ENCODE measurements at places on chromosomes 4 and X. TPM values are rescaled to one million over a fixed set of nuclear protein-coding genes. Genes with fewer than 3 reads are reported as not detected.

Gene NR0B1
- not detected for total RNA-seq

Gene NEUROG2
- total RNA-seq: 0.16 TPM

Gene AMTN
- total RNA-seq: not detected

Gene PGRMC1
- total RNA-seq: 36.8 TPM

Gene TMEM255A
- not detected for total RNA-seq

Gene CCKAR
- not detected for total RNA-seq

Gene PCSK1N
- total RNA-seq: 1.4 TPM

DNA sequence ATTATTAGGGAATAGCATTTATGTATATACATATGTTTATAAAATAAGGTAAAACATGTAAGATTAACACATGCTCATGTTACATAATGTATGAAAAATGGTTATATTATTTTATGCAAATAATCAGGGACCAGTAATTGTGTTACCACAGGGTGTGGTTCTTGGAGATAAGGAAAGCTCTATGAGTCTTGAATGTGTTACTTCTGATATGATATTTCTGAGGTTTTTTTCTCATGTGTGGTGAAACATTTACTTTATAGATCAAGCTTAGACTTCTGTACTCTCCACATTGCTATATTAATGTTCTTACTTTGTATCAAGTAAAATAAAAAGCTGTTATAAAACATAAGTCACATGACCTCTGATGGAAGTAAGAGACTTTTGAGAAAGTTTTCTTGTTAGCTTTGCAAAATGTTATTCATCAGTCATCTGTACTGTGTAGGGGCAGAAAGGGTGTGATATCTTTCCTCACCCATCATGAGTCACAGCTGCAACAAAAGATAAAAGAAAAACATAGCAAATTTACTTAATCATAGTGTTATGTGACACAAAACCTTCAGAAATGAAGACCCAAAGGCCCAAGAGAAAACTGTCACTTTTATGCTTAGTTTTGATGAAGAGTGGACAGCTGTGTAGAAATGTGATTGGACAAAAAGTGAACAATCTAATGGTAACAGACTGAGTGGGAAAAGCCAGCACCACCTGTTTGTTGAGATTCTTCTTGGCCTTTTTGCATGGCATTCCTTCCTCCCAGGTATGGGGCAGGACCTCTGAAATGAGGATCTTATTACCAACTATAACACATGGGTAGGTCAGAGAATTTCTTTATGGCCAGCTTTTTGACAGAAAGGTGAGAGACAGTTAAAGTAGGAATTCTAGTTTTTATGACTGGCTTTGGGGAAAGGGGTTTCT lies 632.3 kb downstream of the PDHA2 start:
- no peaks in the 10 kb centered on the region for H3K4me1 ChIP-seq
- no peak overlapping the region for H3K4me3 ChIP-seq
- DNase-seq: no peak
- H3K36me3 ChIP-seq: no peaks in the 10 kb centered on the region
- H3K27me3 ChIP-seq: no peaks in the 10 kb centered on the region

GRCh38 chr4:19074036-19074435 lies 1052.5 kb upstream of the LCORL start:
- H3K27me3 ChIP-seq: no peaks in the 10 kb centered on the region
- H3K4me1 ChIP-seq: no peaks in the 10 kb centered on the region
- DNase-seq: no peak
- no peak overlapping the region for H3K4me3 ChIP-seq
- no peak overlapping the region for H3K27ac ChIP-seq
- H3K36me3 ChIP-seq: no peaks in the 10 kb centered on the region

- H3K27me3 ChIP-seq: peaks cover 16% of the 10 kb centered on the region
- H3K4me1 ChIP-seq: no peaks in the 10 kb centered on the region
- H3K4me3 ChIP-seq: no peak overlapping the region
- no peaks in the 10 kb centered on the region for H3K36me3 ChIP-seq
These were observed 185.9 kb downstream of the SHROOM3 start for GRCh38 chr4:76620723-76621468.

- peaks cover 14% of the 10 kb centered on the region for H3K36me3 ChIP-seq
- DNase-seq: peak; percentile 16
- H3K27me3 ChIP-seq: no peaks in the 10 kb centered on the region
- peak overlapping the region; percentile 8 for H3K27ac ChIP-seq
These were observed 20.6 kb downstream of the SH3KBP1 start for GRCh38 chrX:19866626-19867410.

- no peaks in the 10 kb centered on the region for H3K36me3 ChIP-seq
- peaks cover 1% of the 10 kb centered on the region for H3K27me3 ChIP-seq
- H3K4me1 ChIP-seq: peaks cover 6% of the 10 kb centered on the region
- no peak overlapping the region for H3K27ac ChIP-seq
- DNase-seq: no peak
These were observed 95.7 kb downstream of the ANK2 start for GRCh38 chr4:113145147-113145518.

GRCh38 chr4:84939113-84939512 lies 27.4 kb downstream of the WDFY3 start:
- no peaks in the 10 kb centered on the region for H3K4me1 ChIP-seq
- DNase-seq: no peak
- no peaks in the 10 kb centered on the region for H3K36me3 ChIP-seq
- H3K27ac ChIP-seq: no peak overlapping the region
- H3K4me3 ChIP-seq: no peak overlapping the region
- no peaks in the 10 kb centered on the region for H3K27me3 ChIP-seq

GRCh38 chr4:166073783-166074182 lies 200.7 kb downstream of the TLL1 start:
- no peaks in the 10 kb centered on the region for H3K4me1 ChIP-seq
- no peaks in the 10 kb centered on the region for H3K27me3 ChIP-seq
- no peak for DNase-seq
- H3K36me3 ChIP-seq: no peaks in the 10 kb centered on the region
- H3K4me3 ChIP-seq: no peak overlapping the region

DNA sequence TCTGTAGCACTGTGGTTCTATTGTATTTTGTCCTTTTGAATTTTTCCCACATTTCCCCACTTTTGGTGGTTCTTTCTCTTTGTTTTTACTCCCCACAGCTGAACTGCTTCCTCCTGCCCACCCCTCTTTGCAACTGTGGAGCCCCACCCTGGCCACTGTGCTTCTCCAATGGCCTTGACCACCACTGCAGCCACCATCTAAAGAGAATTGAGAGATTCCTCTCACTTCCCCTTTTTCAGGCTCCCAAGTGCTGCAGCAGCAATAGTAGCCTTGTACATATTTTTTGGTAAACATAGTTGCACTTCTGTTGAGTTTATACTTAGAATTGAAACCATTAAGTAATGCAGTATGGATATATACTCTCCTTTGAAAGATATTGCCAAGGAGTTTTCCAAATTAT lies 51.3 kb upstream of the FRMPD3 start:
- H3K4me3 ChIP-seq: no peak overlapping the region
- H3K27me3 ChIP-seq: peaks cover 4% of the 10 kb centered on the region
- no peak overlapping the region for H3K27ac ChIP-seq
- H3K4me1 ChIP-seq: no peaks in the 10 kb centered on the region

- no peaks in the 10 kb centered on the region for H3K27me3 ChIP-seq
- H3K4me1 ChIP-seq: no peaks in the 10 kb centered on the region
- DNase-seq: no peak
- H3K27ac ChIP-seq: no peak overlapping the region
- no peaks in the 10 kb centered on the region for H3K36me3 ChIP-seq
- H3K4me3 ChIP-seq: no peak overlapping the region
These were observed 470.8 kb upstream of the IGFBP7 start for GRCh38 chr4:57580710-57581599.

- peaks cover 12% of the 10 kb centered on the region for H3K27me3 ChIP-seq
- no peak overlapping the region for H3K27ac ChIP-seq
- no peaks in the 10 kb centered on the region for H3K36me3 ChIP-seq
- DNase-seq: no peak
- H3K4me1 ChIP-seq: no peaks in the 10 kb centered on the region
These were observed 38.6 kb downstream of the MAP9 start for GRCh38 chr4:155338196-155338595.

DNA sequence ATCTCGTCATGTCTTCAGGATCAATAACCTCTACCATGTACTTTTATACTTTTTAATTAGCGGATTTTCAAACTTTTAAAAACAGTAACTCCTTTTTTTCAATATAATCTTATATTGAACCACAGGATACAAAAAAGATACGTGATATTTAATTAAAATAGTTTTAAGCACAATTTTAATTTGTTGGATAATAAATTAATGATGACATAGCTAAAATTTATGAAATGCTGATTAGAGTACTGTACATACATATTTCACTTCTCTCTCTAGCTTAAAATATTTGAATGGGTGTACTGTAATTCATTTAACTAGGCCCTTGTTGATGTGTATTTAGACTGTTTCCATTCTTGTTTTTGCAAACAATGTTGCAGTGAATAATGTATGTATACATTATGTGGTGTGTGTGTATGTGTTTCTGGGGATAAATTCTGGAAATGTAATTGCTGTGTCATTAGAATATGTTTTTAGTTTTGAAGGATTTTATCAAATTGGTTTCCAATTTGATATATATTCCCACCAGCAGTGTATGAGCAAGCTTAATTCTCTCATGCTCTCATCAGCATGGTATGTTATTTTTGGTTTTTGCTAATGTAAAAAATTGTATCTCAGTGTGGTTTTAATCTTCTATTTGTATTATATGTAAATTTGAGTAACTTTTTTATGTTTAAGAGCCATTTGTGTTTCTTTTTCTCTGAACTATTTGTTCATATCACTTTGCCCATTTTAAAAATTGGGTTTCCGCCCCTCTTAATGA lies 66.4 kb downstream of the CDKL5 start:
- H3K4me1 ChIP-seq: no peaks in the 10 kb centered on the region
- DNase-seq: no peak
- no peak overlapping the region for H3K27ac ChIP-seq
- H3K36me3 ChIP-seq: no peaks in the 10 kb centered on the region
- no peaks in the 10 kb centered on the region for H3K27me3 ChIP-seq

- H3K36me3 ChIP-seq: no peaks in the 10 kb centered on the region
- peak; percentile 29 for DNase-seq
- H3K27me3 ChIP-seq: peaks cover 55% of the 10 kb centered on the region
- no peak overlapping the region for H3K4me3 ChIP-seq
- H3K27ac ChIP-seq: no peak overlapping the region
These were observed 107.4 kb upstream of the STOX2 start for GRCh38 chr4:183797445-183798300.

GRCh38 chr4:188452097-188452496 lies 312.9 kb downstream of the TRIML1 start:
- H3K36me3 ChIP-seq: peaks cover 2% of the 10 kb centered on the region
- H3K4me1 ChIP-seq: no peaks in the 10 kb centered on the region
- no peak overlapping the region for H3K4me3 ChIP-seq
- H3K27ac ChIP-seq: no peak overlapping the region

GRCh38 chrX:4663085-4663484 lies 949.6 kb upstream of the PRKX start:
- no peak for DNase-seq
- no peak overlapping the region for H3K27ac ChIP-seq
- no peak overlapping the region for H3K4me3 ChIP-seq
- no peaks in the 10 kb centered on the region for H3K4me1 ChIP-seq
- H3K36me3 ChIP-seq: no peaks in the 10 kb centered on the region

GRCh38 chr4:41427306-41427882 lies 110.6 kb upstream of the LIMCH1 start:
- H3K36me3 ChIP-seq: no peaks in the 10 kb centered on the region
- no peaks in the 10 kb centered on the region for H3K27me3 ChIP-seq
- H3K4me3 ChIP-seq: no peak overlapping the region
- DNase-seq: no peak
- no peaks in the 10 kb centered on the region for H3K4me1 ChIP-seq

- no peak overlapping the region for H3K27ac ChIP-seq
- H3K27me3 ChIP-seq: peaks cover 6% of the 10 kb centered on the region
- no peak overlapping the region for H3K4me3 ChIP-seq
These were observed 193.2 kb upstream of the LEF1 start for GRCh38 chr4:108361886-108362285.

GRCh38 chr4:8709729-8710360 lies 117.3 kb downstream of the CPZ start:
- H3K27me3 ChIP-seq: no peaks in the 10 kb centered on the region
- H3K27ac ChIP-seq: no peak overlapping the region
- H3K36me3 ChIP-seq: no peaks in the 10 kb centered on the region
- no peak for DNase-seq
- no peak overlapping the region for H3K4me3 ChIP-seq

DNA sequence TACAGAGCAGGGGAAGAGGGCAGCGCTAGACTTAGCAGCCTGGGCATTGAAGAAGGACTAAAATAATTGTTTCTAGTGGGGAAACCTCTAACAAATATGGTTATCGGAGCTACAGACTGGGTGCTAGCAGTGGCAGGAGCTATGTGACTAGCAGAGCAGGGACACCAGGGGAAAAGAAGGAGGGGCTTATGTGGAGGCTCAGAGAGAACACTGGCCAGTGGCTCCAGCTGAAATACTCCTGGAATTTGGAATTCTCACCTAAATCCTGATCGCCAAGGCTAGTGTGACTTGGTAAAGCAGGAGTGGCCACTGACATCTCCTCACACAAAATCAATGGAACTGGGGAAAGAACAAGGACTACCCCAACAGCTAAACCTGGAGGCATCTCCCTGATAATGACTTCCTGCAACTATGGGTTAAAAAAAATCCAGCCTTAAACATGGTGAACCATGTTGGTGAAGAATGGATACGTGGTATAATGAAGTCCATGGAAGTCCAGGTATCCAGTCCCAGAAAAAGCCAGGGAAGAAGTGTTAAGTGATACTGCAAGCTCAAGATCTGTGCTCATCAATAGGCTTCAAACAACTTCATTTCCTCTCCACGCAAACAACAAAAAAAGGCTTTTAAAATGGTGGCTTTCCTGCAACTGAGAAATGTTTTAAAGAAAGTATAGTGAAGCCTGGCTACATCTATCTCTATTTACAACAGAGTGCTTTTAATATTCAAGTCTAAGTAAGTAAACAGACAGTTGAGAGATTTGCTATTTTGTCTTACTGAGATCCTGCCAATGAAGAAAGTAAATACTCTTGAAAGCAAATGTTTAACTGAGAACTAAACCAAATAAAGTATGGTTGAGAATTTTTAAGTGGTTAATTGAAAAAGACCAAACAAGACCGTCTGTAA lies 1.8 kb downstream of the TAPT1 start:
- H3K36me3 ChIP-seq: peaks cover 26% of the 10 kb centered on the region
- H3K27ac ChIP-seq: peak overlapping the region; percentile 87
- no peak for DNase-seq
- H3K27me3 ChIP-seq: no peaks in the 10 kb centered on the region

DNA sequence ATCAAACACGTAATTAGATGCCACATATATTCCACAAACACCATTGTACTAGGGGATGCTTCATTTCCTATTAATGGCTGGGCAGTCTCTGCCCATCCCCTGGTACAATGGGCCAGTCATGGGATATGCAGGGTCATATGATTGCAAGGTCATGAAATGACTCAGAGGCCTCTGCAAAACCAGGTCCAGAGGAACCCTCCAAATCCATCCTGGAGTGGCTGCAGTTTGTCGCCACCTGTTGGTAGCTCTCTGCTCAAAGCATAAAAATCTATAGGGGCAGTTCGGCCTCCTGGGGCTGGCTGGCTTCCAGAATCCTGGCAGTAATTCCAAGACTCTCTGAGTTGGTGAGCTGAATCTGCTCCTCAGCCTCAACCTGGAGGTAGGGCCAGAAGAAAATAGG lies 22.9 kb upstream of the PUDP start:
- H3K27ac ChIP-seq: no peak overlapping the region
- H3K36me3 ChIP-seq: no peaks in the 10 kb centered on the region
- no peaks in the 10 kb centered on the region for H3K4me1 ChIP-seq
- no peaks in the 10 kb centered on the region for H3K27me3 ChIP-seq
- no peak overlapping the region for H3K4me3 ChIP-seq

Measured in activated CD8-positive, alpha-beta T cell treated with anti-CD3 and anti-CD28 coated beads for 36 hours (primary cell).